ENCODE measurements at places on chromosomes 7 and 10.

DNA sequence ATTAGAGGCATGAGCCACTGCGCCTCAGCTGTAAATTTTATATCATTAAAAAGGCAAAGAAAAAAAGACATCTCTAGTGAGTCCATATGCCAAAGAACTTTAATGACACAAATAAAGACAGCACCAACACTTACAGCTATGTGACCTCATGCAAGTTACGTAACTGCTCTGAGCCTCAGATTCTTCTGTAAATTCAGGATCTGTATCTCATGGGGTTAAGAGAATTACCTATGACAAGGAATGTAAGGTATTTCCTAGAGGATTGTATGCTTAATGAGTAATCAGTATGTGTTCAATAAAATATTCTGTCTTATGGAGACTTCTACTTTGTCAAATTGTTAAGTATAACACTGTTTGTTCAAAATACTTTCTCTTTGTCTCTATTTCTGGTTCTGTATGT lies 274.0 kb upstream of the GLI3 start:
- DNase-seq, result no peak

- DNase-seq, result no peak
Measured at GRCh38 chr10:121457729-121458128, 140.5 kb downstream of the FGFR2 start.

GRCh38 chr7:35256256-35257175 lies 2.6 kb upstream of the TBX20 start:
- DNase-seq, result no peak

- no peak for DNase-seq
Measured at GRCh38 chr7:118169146-118169545, 14.8 kb upstream of the LSM8 start.

DNA sequence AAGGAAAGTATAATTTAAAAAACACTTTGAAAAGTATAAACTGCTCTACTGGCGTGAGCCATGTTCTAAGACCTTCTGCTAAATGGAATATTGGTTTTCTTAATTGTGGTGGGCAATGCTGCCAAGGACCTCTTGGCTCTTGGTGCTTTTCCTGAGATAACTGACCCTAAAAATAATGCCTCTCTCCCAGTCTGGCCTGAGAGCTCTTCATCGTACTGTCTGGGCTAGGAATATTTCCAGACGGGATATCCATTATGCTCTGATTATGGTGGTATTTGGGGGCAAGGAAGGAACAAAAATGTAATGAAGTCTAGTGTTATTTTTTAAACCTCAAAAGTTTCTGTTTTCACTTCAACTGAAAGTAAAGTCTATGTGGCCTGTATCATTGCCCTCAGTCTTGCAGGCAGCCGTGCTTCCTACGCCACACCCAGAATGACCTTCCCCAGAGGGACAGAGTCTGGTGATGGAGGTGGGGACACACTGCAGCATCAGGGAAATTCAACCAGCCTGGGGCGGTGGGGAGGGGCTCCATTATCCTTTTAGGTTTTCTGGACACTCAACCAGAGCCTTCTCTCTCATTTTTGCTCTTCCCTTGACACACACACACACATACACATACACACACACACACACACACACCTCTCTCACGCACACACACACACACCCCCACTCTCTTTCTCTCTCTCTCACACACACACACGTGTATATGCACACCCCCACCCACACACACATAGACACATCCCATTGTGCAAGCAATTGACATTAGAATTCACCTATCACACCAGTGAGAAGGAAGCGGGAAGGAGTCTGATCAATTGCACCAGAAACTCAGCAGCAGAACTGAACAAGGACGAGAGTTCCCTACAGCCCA lies 99.6 kb downstream of the LRRC18 start:
- DNase-seq, result no peak

DNA sequence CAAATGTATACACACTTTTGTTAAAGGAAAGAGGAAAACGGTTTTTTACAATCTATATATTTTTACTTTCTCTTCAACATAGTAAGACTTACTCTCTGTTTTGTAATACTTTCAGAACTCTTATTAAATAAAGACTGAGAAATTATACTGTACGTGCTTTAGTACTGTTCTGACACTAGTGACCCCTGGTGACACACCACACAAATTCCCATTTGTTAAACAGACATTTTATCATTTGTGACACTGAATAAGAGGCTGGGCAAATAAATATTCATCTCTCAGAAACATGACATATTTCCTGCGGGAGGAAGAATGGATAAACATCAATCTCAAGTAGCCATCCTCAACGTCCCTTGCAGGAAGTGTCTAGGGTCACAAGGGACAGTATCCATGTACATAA lies 68.9 kb upstream of the ZNF33B start:
- no peak for DNase-seq

- DNase-seq, result no peak
Measured at GRCh38 chr10:62911210-62911963, 95.2 kb upstream of the EGR2 start.

- DNase-seq, result no peak
Measured at GRCh38 chr10:78171633-78172400, 138.2 kb downstream of the RPS24 start.

Measured in HuH-7 (cell line).